ENCODE measurements at places on chromosomes 3 and 15. TPM values are rescaled to one million over a fixed set of nuclear protein-coding genes. Genes with fewer than 3 reads are reported as not detected.

The UBE2E2 gene
- total RNA-seq: 16.6 TPM

The UPK1B gene
- total RNA-seq: not detected

The REC114 gene
- total RNA-seq: not detected

The FBXO40 gene
- under 0.01 TPM for total RNA-seq

The ADGRG7 gene
- not detected for total RNA-seq

The LRRC34 gene
- 0.97 TPM for total RNA-seq

The ZBTB47 gene
- 13.6 TPM for total RNA-seq

The UBE2Q2 gene
- total RNA-seq: 41.9 TPM

The GOLGA8K gene
- total RNA-seq: 0.30 TPM

The AADAC gene
- total RNA-seq: 0.15 TPM

Data from epithelial cell of umbilical artery (primary cell).